Activated T-helper 17 cell treated with anti-CD3 and anti-CD28 coated beads, Interleukin-2, amount 50 U/mL, for 72 hours (primary cell): ENCODE measurements at places on chromosomes 13 and 19.

DNA sequence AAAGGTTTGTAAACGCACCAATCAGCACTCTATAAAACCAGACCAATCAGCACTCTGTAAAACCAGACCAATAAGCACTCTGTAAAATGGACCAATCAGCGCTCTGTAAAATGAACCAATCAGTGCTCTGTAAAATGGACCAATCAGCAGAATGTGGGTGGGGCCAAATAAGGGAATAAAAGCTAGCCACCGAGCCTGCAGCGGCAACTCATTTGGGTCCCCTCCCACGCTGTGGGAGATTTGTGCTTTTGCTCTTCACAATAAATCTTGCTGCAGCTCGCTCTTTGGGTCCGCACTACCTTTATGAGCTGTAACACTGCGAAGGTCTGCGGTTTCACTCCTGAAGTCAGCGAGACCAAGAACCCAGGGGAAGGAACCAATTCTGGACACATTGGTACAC, 28.0 kb downstream of the ZNF175 start:
- no peak for ATAC-seq

DNA sequence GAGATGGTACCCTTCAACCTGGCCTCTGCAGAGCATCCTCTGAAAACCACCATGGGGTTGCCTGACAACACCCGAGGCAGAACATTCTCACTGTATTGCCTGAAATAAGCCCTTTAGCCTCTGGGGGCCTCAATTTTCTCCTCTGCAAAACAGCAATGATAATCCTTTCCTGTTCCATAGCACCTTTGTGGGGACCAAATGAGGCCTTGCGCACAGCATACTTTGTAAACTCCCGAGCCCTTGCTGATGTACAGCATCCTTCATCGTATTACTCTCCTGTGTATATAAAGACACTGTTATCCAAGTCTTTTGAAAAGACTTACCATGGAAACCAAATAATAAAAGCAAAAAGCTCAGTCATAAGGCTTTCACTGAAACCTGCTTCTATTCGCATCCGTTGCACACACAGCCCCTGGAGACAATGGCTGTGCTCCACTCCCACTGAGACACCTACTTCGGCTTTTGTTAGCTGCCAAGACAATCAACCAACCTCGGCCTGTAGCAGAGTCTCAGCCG, 276.0 kb downstream of the FOXO1 start:
- no peak for ATAC-seq

- no peak for ATAC-seq
Measured at GRCh38 chr19:50434525-50434924, 1.8 kb downstream of the MYBPC2 start.

DNA sequence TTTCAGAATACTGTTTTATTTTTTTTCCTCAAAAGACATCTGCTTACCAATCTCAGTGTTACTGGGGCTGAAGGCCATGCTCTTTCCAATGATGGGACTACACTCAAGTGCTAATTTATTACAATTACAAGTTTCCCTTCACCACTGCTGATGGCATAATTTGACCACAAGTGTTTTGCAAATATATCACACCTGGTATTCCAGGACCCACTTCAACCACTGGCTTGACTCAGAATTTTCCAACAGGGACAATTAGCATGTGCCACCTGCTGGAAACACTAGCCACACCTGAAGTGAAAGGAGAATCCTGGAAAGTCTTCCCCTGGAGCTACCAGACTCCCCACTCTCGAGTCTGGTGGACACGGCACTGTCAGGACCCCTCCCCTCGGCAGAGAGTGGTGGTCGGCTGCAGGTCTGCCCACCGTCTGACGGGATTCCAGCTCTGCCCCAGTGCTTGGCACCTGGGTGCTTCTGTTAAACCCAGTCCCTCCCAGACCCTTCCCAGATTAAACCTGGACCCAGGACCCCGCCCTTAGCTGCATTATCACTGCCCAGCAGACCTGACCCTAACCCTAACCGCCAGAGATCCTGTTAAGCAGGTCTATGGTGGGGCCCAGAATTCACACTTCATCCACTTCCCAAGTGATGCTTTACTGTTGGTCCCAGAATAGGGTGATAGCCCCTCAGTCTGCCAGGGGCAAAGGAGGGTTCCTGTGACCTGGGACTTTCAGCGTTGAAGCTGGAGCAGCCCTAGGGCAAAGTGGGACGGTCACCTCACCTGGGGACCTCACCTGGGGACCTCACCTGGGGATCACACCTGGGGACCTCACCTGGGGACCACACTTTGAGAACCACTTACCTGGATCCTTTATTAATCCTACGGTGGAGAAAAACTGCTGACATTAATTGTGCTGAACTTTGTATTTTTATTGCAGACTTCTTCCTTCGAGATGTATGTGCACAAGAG, 17.6 kb upstream of the RASA3 start:
- no peak for ATAC-seq
